ENCODE measurements at places on chromosomes 2 and 18.

GRCh38 chr2:193476171-193476800, 1281.6 kb upstream of the TMEFF2 start:
- DNase-seq, result no peak

GRCh38 chr18:54235871-54236270, 11.4 kb upstream of the MBD2 start:
- DNase-seq, result no peak

- no peak for DNase-seq
These were observed 561.9 kb upstream of the ID2 start for GRCh38 chr2:8119782-8120505.

GRCh38 chr2:187842978-187843847, 289.0 kb upstream of the TFPI start:
- peak; percentile 17 for DNase-seq

GRCh38 chr2:223633656-223634055, 31.5 kb upstream of the SCG2 start:
- DNase-seq, result no peak
